ENCODE measurements at places on chromosomes 7 and 10.

GRCh38 chr7:2350861-2351260 is 3.8 kb upstream of the EIF3B start:
- DNase-seq, result no peak

GRCh38 chr10:54958844-54959243 is 157.8 kb upstream of the PCDH15 start:
- DNase-seq, result no peak

DNA sequence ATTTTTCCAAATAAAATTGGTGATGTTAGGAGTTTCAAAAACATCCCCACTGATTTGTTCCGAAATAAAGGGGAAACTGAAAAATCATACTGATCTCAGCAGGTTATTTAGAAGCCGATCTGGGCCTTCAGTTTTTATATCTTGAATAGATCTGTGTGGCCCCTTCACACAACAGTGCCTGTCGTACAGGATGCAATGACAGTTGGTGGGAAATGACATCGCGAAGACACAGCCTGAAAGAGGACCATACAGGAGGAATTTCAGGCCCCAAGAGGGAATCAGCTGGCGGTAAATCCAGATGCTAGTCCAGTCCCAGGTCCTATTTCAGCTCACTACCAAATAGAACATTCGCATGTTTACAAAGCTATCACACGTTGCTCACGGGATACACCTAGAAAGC is 3.0 kb downstream of the H2BK1 start:
- no peak for DNase-seq

GRCh38 chr10:66811211-66811610 is 114.6 kb upstream of the LRRTM3 start:
- no peak for DNase-seq

- no peak for DNase-seq
Measured at GRCh38 chr7:94400643-94401427, 6.1 kb downstream of the COL1A2 start.

DNA sequence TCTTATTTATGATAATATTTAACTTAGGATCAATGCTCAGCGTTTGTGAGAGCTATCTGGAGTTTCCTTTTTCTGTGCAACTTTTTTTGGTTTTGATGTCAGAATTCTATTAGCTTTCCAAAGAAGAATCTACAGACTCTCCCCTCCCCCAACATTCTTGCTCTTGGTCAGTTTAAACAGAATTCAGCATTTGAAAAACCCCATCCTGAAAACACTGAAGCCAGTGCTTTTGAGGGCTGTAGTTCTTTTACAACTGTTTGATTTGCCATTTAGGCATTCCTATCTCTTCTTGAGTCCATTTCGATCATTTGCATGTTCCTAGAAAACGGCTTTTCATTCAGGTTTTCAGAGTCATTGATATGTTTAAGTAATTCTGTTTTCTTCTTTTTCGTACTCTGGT is 15.6 kb upstream of the CXCL12 start:
- DNase-seq, result no peak

DNA sequence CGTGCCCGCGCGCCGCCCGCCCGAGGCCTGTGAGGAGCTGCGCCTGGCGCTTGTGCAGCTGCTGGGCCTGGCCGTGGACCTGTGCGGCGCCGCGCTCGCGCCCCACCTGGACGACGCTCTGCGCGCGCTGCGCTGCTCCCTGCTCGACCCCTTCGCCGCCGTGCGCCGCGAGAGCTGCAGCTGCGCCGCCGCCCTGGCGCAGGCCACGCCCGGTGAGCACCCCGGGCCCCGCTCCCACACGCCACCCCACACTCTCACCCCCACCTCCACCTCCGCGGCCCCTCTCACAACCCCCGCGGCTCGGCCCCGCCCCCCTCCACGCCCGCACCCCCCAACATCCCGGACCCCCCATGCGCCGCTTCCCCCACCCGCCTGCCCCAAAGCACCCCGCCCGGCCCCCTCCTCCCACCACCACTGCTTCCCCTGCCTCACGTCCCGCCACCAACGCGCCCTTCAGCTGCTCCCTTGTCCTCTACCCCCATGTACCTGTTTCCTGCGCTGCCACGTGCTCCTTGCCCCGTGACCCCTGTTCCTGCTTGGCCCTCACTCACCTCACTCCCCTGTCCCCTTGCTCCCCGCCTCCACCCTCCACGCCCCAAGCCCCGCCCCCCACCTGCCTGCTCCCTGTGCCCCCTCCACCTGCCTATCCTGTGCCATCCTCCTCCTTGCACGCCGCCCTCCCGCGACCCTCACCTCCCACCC is at the start of gene PRKAR1B:
Gene PRKAR1B, minus strand, starts transcription at position 178 of the 702 bp plus-strand sequence. CDS start 15,776 bp downstream, outside the sequence.
- no peak for DNase-seq

DNA sequence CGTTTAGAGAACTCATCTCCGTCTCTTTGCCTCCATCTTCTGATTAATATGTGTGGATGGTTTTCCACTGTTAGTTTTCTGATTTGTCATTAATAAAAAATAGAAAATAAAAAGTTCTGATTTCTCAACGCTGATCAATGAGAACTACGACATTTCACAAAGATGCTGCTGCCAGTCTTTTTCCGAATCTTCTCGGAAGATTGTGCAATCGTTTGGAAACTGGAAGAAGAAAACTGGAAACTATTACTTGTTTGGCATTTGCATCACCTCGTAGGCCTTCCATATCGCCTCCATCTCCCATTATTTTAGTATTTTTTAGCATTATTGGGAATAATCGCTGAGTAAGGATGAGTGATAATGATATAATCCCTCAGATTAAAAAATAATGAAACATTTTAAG is 123.2 kb upstream of the KLF6 start:
- no peak for DNase-seq

DNA sequence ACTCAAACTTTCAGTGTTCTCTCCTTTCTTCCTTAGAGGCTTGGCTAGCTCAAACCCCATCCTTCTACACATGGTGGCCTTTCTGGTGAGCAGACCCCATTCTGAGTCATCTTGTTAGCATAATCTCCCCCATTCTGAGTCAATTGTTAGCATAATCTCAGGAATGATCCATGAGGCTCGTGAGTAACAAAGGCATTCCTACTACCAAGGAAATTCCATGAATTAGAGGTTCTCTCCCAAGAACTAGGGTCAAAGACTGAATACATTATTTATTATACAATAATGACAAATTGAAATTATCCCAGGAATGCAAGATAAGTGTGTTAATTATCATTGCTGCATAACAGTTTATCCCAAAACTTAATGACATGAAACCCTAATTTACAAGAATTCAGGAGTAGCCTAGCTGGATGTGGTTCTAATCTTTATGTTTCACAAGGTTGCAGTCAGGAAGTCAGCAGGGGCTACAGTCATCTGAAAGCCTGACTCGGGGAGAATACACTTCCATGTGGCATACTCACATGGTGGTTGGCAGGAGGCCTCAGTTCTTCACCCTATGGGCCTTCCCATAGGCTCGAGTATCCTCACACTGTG is 100.2 kb downstream of the MMRN2 start:
- DNase-seq, result no peak

- DNase-seq, result no peak
Measured at GRCh38 chr7:30791114-30791513, 19.9 kb downstream of the MINDY4 start.

DNA sequence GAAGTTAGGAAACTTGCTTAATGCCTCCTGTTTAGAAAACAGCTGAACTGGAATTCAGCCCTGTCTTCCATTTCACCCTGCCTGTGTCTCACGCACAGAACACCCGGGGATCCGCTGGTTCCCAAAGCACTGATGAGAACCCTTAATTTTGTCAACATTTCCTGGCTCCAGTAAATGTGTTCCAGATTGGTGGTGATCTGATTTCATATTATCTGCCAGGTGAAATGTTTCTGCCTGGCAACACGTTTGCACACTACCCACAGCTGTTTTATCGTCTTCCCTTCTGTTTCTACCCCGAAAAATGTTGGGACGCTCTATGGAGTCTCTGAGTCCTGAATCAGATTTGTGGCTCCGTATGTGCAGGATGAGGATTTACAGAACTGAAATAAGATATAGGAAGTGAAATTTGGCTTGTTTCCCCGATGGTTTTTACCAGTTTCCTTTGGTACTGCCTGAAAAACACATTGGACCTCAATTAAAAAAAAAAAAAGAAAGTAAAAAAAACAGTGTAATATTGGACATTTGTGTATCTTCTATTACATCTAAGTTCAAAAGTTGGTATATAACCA is 29.0 kb downstream of the MRC1 start:
- no peak for DNase-seq

GRCh38 chr7:115019882-115020605 is 98.2 kb downstream of the MDFIC start:
- DNase-seq, result no peak

DNA sequence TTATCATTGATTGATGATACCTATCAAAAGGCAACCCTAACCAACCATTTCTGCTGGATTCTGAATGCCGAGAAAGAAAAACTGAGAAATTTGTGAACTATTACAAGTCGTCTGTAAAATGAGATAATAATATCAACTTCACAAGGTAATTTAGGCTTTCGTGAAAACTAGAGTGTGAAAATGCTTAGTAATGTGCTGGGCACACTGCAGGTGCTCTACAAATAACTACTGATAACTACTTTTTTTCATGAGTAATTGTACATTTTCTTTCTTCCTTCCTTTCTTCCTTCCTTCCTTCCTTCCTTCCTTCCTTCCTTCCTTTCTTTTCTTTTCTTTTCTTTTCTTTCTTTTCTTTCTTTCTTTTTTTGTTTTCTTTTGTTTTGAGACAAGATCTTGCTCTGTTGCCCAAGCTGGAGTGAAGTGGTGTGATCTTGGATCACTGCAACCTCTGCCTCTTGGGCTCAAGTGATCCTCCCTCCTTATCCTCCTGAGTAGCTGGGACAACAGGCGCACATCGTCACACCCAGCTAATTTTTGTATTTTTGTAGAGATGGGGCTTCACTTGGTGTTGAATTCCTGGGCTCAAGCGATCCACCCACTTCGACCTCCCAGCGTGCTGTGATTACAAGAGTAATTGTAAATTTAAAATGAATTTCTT is 42.9 kb downstream of the BMPR1A start:
- no peak for DNase-seq

- DNase-seq, result no peak
Measured at GRCh38 chr7:140752533-140752932, 56.0 kb downstream of the NDUFB2 start.

GRCh38 chr7:15158141-15158810 is 255.7 kb upstream of the DGKB start:
- DNase-seq, result no peak

DNA sequence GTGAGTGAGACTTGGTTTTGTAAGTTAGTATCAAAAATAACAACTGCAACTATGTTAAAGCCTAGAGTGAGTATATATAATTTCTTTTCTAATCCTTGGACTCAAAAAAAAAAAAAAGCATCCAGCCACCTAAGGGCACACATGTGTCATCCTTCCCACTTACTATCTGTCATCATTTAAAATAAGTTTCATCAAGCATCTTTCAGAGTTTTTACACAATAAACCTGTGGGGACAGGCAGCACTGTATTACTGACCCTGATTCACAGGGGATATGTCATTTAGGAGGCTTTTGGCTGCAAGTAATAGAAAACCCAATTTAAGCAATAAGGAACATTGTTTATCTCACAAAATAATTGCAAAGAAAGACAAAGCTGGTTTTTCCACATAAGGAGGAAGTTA is 32.3 kb upstream of the OSBPL3 start:
- DNase-seq, result no peak

- DNase-seq, result no peak
Measured at GRCh38 chr7:18913106-18913505, 204.3 kb downstream of the TWIST1 start.

- peak; percentile 78 for DNase-seq
Measured at GRCh38 chr10:34814223-34814912, 728 bp downstream of the PARD3 start.

GRCh38 chr10:19888061-19888660 is 71.9 kb downstream of the PLXDC2 start:
- no peak for DNase-seq

GRCh38 chr10:101693651-101693977 is 1.4 kb downstream of the FBXW4 start:
- DNase-seq, result peak; percentile 86

- DNase-seq, result no peak
Measured at GRCh38 chr10:2897619-2898508, 169.5 kb upstream of the PFKP start.

- peak; percentile 75 for DNase-seq
Measured at GRCh38 chr10:94963901-94964300, 25.4 kb downstream of the CYP2C9 start.

DNA sequence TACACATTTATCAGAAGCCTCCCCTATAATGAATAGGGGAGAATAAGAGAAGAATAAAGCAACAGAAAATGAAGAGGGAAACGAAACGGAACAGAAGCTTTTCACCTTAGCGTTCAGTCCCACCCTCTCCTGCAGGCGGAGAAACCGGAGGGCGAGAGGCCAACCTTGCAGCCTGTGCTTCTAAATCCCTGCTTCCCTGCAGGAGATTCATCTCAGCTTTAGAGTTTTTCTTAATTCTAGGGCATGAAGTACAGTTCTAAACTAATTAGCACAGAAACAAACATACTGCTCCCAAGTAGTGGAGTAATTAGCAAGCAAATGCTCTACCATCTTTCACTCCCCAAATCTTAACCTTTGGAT is 107.2 kb downstream of the CUBN start:
- no peak for DNase-seq

GRCh38 chr7:152158801-152159587 is 133.5 kb downstream of the GALNT11 start:
- DNase-seq, result no peak

DNA sequence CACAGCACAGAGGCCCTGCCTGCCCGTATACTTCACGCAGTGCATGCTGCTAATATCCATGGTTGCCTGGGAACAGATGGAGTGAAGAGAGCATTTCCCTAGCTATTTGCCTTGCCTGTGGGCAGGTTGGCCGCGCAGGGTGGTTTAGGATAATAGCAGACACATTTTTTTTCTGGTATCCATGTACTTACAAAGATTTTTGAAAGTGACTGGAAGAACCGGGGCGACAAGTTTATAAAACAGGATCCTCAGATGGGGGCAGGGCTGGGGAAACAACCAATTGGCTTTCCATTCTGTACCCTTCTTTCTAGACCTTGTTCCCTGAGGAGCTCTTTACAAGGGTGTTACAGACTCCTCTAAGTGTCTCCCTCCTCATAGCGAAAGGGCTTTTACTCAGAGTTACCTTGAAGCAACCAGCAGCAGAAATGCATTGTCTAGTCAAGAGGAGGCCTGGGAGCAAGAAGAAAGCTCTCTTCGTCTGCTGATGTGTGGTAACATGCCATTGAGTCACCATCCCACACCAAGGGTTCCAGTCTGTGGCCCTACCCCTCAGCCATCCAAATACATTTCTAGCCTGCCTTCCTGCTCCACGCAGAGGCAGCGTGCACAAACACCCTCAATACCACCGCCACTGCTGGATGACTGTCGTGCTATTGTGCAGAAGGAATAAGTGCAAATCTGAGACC is 31.5 kb downstream of the MTURN start:
- DNase-seq, result peak; percentile 69

DNA sequence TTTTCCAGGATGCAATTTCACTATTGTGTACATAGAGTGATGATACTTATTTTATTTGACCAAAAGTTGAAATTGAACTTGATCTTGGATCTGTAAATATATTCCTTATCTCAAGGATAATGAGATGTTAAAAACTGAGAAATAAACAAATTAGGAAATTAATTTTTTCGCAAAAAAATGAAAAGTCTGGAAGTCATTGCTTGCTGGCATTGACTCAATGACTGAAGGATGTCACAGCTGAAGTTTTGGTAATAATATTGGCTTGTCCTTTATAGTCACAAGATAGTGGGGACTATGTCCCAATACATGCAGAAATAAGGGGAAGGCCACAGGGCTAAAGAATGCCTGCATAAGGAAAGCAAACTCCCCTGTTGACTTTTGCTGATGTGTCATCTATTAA is 92.8 kb downstream of the FOXP2 start:
- peak; percentile 60 for DNase-seq

GRCh38 chr7:110974441-110974840 is 116.5 kb upstream of the LRRN3 start:
- DNase-seq, result no peak

Data from lung (tissue), 17 donors.